ENCODE measurements at places on chromosomes 6 and 20. TPM values are rescaled to one million over a fixed set of nuclear protein-coding genes. Genes with fewer than 3 reads are reported as not detected.

DNA sequence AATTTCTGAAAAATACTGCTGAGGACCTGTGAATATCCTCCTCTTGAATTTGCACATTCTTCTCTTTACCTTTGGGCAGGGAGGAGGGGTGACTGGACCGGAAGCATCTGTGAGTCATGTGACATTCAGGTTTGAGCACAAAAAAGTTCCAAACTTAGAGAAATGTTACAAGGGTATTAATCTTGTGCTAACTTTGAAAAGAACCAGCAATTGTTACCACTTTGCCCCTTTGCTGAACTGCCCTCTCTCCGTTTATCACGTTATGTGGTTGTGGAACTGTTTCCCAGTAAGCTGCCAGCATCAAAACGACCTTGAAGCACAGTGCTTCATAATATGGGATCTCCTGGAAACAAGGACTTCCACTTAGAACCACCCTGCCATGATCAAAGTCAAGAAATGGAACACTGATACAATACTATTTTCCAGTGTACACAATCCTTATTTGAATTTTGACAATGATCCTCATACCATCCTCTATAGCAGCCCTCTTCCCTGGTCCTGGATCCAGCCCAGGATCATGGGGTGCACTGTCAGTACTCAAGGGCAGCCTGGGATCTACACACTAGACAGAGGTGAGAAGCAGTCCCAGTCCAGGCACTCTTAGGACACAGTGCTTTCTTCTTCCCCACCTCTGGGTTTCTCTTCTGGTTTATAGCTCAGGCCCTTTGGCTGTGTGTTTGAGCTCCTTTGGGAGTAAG lies 2.3 kb upstream of the TUBB1 start:
- H3K4me3 ChIP-seq, result no peak overlapping the region
- no peaks in the 10 kb centered on the region for H3K27me3 ChIP-seq
- no peaks in the 10 kb centered on the region for H3K36me3 ChIP-seq
- H3K27ac ChIP-seq, result no peak overlapping the region
- no peak for DNase-seq

DNA sequence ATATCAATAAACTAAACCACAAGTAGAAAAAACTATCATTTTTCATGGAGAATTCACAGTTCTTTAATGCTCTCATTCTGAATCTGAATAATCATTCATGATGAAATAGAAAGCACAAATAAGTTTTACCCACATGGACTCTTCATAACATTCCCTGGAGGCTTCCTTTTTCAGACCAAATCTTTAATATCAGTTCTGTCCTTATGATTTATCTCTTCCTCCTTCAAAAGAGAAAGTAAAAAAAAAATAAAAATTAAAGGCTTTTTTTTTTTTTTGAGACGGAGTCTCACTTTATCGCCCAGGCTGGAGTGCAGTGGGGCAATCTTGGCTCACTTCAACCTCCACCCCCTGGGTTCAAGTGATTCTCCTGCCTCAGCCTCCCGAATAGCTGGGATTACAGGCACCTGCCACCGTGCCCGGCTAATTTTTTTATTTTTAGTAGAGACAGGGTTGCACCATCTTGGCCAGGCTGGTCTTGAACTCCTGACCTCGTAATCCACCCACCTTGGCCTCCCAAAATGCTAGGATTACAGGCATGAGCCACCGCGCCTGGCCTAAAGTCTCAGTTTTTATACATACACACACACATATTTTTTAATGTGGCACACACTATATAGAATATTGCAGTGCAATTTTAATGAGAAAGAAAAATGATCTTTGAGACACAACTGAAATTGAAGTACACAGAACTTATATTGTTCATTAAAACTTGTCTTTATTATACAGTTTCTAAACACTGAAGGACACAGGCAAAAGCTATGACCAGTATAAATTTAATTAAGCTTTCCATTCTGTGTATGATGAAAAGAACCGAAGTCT lies 31.9 kb upstream of the ZNF217 start:
- H3K27me3 ChIP-seq, result no peaks in the 10 kb centered on the region
- peaks cover 29% of the 10 kb centered on the region for H3K4me1 ChIP-seq
- H3K36me3 ChIP-seq, result no peaks in the 10 kb centered on the region
- DNase-seq, result no peak

The LY6G6D gene
- not detected for total RNA-seq

The GLYATL3 gene
- total RNA-seq, result not detected

DNA sequence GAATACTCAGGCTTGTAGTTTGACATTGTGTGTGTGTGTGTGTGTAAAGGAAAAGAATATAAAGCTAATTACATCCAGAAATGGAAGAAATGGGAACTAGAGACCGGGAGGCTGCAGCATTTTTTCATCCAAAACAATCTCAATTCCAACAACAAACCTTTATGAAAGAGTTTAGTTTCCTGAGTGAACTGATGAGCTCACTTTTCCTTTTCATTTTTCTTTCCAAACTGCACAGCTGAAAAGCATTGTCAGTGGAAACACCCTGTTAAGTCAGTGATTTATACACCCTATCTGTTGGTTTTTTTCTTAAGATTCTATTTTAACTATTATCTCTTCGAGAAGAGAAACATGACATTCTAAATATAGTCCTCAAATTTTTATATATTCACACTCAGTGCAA lies 130.9 kb downstream of the RFPL4B start:
- H3K27me3 ChIP-seq, result no peaks in the 10 kb centered on the region
- H3K36me3 ChIP-seq, result no peaks in the 10 kb centered on the region
- no peak overlapping the region for H3K4me3 ChIP-seq
- DNase-seq, result no peak
- H3K4me1 ChIP-seq, result no peaks in the 10 kb centered on the region

The KHDC1L gene
- total RNA-seq, result not detected

GRCh38 chr6:25202504-25202903 lies 76.7 kb upstream of the CARMIL1 start:
- no peak for DNase-seq
- no peaks in the 10 kb centered on the region for H3K36me3 ChIP-seq
- no peaks in the 10 kb centered on the region for H3K27me3 ChIP-seq
- no peaks in the 10 kb centered on the region for H3K4me1 ChIP-seq
- no peak overlapping the region for H3K27ac ChIP-seq

DNA sequence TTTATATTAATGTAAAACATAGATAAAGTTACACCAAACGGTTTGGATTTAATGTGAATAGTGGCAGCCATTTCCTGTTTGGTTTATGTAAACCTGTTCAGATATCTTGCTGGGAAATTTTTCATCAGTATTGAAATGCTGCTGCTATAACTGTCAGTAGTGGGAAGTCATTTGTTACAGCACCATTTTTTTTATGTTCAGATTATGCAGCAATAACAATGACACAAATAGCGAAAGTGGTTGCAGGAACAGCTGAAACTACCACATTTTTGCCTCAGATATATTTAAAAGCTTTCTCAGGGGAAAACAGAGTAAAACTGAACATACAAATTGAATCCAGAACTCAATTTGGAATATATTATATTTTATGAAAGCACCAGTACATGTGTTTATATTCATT lies 128.8 kb upstream of the SIM1 start:
- H3K27ac ChIP-seq, result no peak overlapping the region
- H3K4me3 ChIP-seq, result no peak overlapping the region
- no peak for DNase-seq
- no peaks in the 10 kb centered on the region for H3K27me3 ChIP-seq
- H3K36me3 ChIP-seq, result no peaks in the 10 kb centered on the region

The CDYL gene
- total RNA-seq, result 20.2 TPM

- no peaks in the 10 kb centered on the region for H3K36me3 ChIP-seq
- no peaks in the 10 kb centered on the region for H3K27me3 ChIP-seq
- peaks cover 10% of the 10 kb centered on the region for H3K4me1 ChIP-seq
- no peak for DNase-seq
- no peak overlapping the region for H3K27ac ChIP-seq
Observed at GRCh38 chr6:134707342-134708031, 242.4 kb downstream of the ALDH8A1 start.

DNA sequence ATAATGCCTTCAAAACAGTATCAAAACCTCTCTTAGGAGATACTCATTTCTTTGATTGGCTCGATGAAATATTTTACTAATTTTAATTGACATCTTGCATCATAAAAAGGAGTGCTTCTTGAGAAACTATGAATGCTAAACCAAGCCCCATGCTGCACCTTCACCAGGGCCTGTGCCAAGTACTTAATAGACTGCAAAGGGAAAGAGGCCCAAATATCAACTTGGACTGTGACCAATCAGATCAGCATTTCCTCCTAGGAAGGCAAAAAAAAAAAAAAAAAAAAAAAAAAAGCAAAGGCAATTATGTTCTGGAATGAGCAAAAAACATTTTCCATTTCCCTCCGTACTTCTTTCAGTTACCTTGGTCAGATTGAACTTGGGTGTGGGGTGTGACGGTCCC lies 253.0 kb upstream of the SOX4 start:
- H3K4me3 ChIP-seq, result no peak overlapping the region
- no peaks in the 10 kb centered on the region for H3K36me3 ChIP-seq
- no peak overlapping the region for H3K27ac ChIP-seq
- H3K4me1 ChIP-seq, result no peaks in the 10 kb centered on the region
- no peaks in the 10 kb centered on the region for H3K27me3 ChIP-seq

- H3K4me3 ChIP-seq, result no peak overlapping the region
- no peaks in the 10 kb centered on the region for H3K36me3 ChIP-seq
- H3K27me3 ChIP-seq, result no peaks in the 10 kb centered on the region
- H3K27ac ChIP-seq, result no peak overlapping the region
- H3K4me1 ChIP-seq, result no peaks in the 10 kb centered on the region
- no peak for DNase-seq
Observed at GRCh38 chr6:50093116-50093937, 43.6 kb upstream of the DEFB112 start.

DNA sequence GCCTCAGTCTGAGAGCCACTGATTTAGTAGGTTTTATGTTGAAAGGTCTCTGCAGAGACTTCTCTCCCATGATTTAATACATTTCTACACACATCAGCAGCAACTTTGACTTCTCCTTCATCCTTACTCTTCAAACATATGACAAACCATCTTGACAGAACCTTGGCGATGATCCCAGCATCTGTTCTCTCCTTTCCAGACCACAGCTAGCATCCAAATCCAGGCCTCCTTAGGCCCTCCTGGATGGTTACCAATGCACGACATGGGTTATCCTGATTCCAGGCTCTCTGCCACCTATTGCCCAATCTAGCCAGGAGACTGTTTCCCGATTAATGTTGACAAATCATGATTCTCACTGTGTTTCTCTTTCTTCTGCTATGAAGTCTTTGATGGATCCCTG lies 16.8 kb downstream of the LAMA4 start:
- H3K27me3 ChIP-seq, result no peaks in the 10 kb centered on the region
- peak overlapping the region; percentile 76 for H3K27ac ChIP-seq
- H3K4me1 ChIP-seq, result peaks cover 32% of the 10 kb centered on the region
- H3K4me3 ChIP-seq, result no peak overlapping the region
- H3K36me3 ChIP-seq, result no peaks in the 10 kb centered on the region
- DNase-seq, result no peak

Measured in esophagus squamous epithelium (tissue), 5 donors.